ENCODE measurements at places on chromosomes 5 and 9.

GRCh38 chr5:123610209-123610608 is 98.2 kb downstream of the CSNK1G3 start:
- DNase-seq, result no peak

DNA sequence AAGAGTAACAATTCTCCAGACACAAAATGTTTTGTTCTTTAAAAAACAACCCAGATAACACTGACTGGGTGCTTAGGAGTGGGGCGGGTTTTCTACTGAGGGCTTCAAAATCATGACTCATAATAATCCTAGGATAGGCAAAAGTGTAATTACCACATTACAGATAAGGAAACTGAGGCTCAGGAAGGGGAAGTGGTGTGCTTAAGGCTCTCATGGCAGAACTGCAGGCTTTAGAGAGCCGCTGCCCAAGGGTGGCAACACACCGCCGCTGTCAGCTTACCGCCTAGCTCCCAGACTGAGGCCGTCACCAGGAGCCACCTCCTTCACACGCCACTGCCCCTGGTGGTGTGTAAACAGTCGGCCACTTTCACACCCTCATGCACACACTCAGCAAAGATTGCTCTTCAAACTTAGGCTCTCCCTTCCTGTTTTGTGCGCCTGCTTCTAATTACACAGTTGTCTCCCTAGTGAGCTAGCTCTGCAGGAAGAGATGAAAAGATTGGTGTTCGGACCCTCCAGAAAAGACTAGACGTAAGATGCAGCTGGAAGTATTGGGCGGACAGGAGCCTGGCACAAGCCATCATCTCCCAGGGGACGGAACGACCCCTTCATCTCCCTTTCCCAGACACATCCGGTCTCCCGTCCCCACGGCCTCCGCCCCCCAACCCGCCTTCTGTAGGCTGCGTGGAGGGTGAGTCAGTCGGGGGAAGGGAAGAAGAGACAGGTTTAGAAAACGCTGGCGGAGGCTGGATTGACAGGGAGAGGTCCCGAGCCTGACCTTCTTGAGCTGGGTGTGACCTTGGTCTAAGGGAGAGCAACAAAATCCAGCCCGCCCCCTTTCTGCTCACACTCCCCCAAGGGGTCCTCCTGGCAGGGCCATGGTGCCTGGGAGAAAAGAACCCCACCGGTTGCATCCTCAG is 162.7 kb downstream of the SYK start:
- DNase-seq, result no peak

DNA sequence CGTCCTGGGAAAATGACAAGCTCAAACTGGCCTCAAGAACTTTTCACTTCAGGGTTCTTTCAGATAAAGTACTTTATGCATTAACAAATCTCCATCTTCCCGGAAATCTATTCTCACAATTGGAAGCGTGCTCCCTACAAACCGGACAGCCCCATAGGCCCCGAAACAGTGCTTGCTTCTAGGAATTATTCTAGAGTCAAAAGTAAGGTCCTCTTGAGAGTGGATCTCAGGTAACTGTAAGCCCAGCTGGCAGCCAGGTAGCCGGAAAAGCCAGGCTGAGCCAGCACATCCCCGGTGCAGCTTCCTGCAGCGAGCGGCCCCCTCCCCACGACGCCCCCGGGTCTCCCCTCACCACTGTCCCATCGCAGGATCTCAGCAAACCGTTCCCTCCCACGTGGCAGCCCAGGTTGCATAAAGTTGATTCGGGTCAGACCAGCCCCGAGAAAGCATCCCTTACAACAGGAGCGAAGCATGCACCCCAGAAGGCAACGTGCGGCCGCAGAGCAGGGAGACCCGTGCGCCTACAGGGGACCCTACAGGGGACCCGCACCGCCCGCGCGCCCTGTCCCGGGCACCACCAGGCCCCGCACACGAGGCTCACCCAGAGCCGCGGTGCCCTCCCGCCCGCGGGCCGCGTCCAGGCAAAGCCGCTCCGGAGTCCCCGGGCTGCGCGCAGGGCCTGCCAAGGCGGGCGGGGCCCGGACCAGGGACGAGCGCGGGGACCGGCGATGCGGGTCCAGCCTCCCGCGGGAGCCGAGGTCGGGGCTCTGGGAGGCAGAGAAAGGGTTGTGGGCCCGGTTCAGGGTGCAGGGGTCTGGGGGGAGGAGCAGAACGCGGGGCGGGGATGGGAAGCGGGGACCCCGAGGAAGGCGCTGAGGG is 920 bp downstream of the LPCAT1 start:
- no peak for DNase-seq

DNA sequence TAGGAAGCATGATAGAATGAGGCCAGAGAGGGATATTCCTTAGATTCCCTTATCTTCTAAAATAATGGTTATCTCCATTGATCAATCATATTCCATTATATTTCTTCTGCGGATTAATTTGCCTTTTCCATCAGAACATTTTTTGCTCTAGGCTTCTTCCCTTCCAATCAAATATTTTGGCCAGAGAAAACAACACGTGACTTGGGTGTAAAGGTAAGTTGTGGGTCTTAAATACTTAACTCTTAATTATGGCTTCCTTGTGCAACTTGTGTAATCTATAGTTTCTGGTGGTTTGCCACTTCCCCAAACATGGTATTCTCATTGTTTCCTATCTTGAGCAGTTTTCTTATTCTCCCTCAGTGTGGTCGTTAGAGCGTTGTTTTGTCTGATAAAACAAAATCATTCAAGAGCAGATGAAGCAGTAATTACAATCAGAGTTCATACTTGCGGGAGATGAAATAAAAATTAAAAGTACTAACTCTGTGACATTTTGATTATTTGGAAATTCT is 889.3 kb downstream of the MAT2B start:
- no peak for DNase-seq

DNA sequence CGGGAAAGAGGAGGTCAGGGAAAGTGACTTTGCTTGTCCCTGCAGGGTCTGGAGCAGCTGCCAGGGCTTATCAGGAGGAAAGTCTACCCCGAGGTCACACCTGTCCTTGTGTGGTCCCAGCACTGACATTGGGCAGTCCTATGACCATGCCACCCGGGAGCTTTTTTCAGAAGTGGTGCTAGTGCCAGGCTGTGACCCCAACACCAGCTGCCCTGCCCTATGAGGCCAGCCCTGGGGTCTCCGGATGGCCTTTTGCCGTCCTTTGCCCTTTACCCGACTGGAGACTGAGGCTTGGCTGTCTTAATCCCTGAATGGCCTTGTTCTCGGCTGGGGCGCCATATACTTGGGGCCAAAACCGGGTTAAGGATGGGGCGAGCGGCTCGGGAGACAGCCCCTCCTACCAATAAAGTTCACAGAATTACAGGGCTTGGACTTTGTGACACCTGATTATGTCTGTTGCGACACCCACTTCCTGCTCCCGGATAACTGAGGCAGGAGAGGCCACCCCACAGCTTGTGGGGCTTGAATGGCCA is 22.2 kb upstream of the SLC9A3 start:
- DNase-seq, result no peak

- no peak for DNase-seq
These were observed 36.6 kb downstream of the MELK start for GRCh38 chr9:36609306-36609705.

DNA sequence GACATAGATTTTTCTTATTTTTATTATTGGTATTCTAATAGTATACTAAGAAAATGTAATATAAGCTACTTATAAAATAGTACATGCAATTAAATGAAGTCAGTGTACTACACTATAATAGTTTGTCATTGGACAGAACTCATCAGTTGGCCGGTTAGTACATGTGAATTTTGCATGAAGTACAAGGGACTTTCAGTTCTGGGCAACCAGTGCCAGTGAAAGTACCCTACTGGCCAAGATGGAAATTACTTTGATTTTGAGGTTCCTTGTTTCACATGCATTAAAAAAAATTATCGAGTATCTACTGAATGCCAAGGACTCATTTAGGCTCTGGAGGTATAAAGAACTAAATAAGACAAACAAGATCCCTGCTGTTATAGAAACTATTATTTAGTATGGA is 213.4 kb upstream of the ELL2 start:
- DNase-seq, result no peak

DNA sequence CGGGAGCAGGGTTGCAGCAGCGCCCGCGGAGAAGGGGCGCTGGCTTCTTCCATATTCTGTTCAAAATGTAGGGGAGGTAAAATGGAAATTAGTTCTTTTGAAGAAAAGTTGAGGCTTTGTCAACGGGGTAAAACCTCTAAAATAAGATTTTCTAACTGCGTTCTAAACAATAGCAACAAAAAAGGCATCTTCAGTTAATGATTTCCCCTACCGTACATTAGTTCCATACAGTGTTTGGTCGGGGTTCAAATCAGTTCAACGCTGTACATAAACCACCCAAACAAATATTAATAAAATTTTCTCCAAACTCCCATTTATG is 343 bp upstream of the FANCC start:
- DNase-seq, result no peak

GRCh38 chr9:109751253-109751652 is 28.7 kb upstream of the PALM2AKAP2 start:
- no peak for DNase-seq

DNA sequence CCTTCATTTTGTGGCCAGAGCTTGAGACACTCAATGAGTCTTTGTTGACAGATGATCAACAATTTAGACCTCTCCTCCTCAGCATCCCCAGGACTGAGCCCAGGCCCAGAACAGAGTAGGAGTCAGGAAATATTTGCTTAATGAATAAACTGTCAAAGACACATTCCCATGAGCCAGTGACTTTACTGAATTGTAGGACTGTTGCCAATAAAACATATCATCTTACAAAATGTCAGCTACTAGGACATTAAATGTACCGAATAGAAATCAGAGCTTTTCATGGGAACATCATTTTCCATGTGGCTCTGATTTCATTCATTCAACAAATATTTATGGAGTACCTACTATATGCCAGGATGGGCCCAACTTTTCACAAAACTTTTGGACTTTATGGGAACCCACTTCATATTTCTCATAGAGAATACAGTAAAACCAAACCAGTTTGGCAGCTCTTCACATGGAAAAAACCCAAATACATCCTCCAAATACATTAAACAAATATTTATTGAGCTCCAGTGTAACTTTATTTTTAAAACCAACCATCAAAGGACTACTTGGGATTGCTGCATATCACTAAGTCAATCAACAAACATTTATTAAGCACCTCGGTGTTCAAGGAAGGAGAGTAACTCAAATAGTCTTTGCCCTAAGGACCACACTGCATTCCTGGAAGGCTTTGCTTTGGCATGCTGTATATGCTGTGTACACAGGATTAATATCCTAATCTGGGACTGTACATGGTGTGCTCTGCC is 11.4 kb downstream of the VDAC1 start:
- no peak for DNase-seq

- no peak for DNase-seq
These were observed 19.4 kb downstream of the JAK2 start for GRCh38 chr9:5004481-5004880.

GRCh38 chr9:16386827-16387077 is 483.7 kb downstream of the BNC2 start:
- DNase-seq, result no peak

DNA sequence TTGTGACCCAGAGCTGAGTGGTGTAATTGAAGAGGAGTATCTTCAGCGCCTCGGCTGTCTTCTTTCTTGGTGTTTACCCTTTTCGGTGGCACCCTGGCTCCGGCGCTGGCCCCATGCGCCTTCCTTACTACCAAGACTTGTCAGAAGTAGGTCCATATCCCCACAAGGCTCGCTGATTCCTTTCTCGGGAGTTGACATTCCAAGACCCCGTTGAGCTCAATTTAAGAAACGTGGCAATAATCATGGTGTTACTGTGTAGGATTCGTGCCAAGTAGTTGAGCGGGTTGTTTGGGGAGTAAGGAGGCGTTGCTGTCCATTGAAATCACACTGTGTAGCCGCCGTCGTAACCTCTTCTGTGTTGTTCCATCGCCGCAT is 795 bp downstream of the NDUFAF2 start:
- no peak for DNase-seq

GRCh38 chr9:20683351-20684034 is 566 bp upstream of the FOCAD start:
- DNase-seq, result no peak

DNA sequence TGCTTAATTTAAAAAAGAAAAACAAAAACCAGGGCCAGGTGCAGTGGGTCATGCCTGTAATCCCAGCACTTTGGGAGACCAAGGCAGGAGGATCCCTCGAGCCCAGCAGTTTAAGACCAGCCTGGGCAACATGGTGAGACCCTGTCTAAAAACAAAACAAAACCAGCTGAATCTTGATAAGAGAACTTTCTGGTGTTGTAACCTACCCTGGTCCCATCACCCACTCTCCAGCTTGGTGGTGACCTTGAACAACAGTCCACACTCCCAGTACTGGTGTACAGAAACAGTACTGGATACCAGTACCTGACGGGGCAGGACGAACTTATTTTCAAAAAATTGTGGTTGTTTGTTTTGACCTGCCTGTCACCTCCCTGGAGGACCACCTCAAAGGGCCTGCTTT is 30.9 kb downstream of the CLTA start:
- DNase-seq, result no peak

GRCh38 chr5:32504329-32504988 is 59.9 kb upstream of the ZFR start:
- no peak for DNase-seq

DNA sequence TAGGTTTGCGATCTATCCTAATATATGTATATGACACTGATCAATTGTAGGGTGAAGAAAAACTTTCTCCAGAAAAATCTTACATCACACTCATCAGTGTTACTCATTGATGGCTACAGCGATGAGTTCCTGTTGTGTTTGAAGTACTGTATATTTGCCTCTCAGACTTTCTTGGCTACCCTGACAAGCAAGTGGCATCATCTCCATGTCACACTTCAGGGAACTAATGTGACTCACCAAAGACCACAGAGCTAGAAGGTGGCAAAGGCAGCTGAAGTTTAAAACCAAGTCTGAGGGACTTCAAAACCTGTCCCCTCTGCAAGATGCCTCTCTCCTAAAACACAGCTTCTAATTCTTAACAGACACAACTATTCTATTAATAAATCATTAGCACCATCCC is 451.4 kb downstream of the CTNND2 start:
- no peak for DNase-seq

DNA sequence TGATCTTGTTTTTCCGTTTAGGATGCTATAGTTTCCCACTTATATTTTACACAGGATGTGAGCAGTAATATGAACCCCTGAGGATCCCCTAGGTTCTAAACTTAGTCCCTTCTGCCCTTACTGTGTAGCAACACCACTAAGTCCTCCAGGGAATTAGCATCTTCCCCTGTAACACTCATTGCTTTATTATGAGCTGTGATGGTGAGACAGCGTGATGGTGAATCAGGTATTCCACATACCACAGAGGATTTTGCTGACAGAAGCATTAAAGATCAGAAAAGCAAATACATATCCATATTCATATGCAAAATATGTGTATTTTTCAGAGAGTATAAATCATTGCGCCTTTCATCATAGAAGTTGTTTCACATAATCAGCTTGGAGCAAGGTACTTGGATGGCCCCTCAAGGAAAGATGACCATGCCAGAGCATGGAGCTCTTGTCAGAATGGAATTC is 317.0 kb downstream of the ICE1 start:
- DNase-seq, result no peak

- DNase-seq, result no peak
These were observed 14.3 kb upstream of the MARCHF6 start for GRCh38 chr5:10339058-10339811.

DNA sequence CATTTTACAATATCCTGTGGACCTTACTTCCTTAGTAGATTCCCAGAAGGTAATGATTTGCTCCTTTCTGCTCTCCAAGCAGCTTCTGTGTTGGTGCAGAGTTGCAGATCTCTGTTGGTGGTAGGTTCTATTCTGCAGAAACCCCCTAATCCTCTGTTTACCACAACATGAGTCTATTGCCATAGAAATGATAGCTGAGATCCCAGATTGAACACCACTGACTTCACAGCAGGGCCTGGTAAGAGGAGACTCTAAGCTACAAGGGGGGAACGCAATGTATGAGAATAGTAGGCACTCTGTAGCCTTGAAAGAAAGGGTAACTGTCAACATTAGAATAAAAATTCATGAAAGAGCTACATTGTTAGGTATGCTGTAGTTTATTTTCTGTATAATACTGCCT is 59.5 kb downstream of the MUSK start:
- DNase-seq, result no peak
